ENCODE measurements at places on chromosomes 1 and 21.

DNA sequence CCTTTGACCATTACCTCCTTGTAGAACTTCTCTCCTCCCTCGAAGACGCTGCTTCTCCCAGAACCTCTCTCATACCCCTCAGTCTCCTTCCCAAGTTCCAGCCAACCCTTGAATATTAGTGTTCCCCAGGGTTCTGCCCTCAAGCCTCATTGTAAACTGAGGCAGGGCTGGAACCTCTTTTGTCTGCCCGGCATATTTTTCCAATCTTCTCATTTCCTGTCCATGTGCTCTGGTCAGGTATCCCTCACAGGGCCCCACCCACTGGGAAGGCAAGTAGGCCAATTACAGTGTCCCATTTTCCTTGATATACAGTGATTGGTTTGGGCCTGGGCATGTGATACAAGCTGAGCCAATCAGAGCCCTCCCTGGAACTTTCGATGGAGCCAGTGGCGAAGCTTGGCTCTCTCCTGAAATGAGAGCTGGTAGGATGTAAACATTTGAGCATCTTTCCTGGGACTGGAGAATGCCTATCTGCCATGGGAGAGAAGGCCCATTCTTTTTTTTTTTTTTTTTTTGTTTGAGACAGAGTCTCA, 57.1 kb upstream of the ID3 start:
- no peak for DNase-seq

- no peak for DNase-seq
Observed at GRCh38 chr1:32044234-32044633, 28.5 kb upstream of the TMEM39B start.

DNA sequence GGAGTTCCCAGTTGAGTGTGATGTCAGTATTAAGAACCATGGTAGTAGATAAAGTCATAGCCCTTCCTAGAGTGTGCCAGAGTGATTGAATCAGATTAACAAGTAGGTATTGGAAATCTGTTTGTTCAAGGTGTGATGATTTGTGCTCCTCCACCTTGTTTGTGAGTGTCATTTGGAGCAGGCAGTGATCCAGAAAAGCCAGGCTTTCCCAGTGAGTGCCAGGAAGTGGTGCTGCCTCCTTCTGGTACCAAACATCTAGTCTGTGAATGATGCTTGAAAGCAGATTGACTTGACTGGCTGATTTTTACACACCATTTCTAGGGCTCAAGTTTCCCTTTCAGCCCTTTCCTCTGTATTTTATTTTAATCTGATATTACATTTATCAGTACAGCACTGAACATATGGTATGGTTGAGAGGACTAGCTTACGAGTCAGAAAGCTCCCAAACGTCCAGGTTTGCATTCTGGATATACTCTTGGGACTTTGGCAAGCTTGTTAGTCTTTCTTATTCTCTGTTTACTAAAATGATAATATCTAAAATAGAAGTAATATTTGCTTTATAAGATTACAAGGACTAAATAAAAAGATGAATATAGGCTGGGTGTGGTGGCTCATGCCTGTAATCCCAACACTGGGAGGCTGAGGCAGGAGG, 100.7 kb downstream of the PATJ start:
- DNase-seq, result no peak

DNA sequence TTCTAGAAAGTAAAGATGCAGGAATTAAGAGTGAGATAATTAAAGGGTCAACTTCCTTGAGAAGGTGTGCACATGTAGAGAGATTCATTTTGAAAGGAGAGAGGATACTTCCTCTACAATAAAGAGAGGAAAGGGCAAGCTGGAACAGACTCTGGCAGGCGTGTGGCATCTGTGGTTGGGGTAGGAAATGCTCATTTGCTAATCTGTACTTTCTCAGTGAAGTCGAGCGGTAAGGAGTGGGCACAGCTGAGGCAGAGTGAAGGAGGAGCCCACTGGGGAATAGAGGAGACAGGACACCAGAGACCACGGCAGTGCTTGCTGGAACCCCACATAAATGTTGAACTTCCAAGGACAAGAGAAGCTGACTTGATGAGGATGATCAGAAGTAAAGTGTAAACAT, 49.1 kb downstream of the PCSK9 start:
- DNase-seq, result no peak

DNA sequence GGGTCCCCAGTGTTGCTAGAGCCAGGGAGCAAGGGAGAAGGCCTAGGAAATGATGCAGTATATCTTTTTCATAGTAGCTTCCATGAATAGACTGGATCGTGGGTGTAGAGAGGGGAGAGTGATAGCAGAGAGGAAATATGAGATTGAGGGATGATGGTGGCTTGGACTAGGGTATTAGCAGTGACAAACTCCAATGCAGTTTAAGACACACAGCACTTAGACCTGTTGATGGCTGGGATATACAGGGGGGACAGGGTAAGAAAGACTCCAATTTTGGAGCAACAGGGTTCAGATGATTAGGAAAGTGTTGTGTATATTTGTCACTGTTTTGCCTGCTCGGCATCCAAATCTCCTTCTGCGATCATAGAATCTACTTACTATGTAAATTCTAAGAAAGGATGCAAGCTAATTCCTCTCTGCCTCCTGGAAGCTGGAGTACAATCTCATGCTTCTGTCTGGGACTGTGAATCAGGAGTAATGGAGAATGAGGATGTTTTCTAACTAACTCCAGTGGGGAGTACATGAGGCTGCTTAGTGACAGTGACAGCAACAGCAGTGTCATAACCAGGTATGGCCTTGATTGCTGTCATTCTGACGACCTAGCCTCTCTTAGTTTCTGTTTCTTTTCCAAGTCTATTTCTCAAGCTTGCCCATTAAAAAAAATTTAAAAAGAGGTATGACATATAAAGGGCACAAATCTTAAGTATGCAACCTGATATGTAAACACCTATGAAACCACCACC, 47.5 kb downstream of the SYDE2 start:
- DNase-seq, result no peak

- no peak for DNase-seq
Observed at GRCh38 chr21:33008333-33009051, 17.2 kb upstream of the OLIG2 start.

DNA sequence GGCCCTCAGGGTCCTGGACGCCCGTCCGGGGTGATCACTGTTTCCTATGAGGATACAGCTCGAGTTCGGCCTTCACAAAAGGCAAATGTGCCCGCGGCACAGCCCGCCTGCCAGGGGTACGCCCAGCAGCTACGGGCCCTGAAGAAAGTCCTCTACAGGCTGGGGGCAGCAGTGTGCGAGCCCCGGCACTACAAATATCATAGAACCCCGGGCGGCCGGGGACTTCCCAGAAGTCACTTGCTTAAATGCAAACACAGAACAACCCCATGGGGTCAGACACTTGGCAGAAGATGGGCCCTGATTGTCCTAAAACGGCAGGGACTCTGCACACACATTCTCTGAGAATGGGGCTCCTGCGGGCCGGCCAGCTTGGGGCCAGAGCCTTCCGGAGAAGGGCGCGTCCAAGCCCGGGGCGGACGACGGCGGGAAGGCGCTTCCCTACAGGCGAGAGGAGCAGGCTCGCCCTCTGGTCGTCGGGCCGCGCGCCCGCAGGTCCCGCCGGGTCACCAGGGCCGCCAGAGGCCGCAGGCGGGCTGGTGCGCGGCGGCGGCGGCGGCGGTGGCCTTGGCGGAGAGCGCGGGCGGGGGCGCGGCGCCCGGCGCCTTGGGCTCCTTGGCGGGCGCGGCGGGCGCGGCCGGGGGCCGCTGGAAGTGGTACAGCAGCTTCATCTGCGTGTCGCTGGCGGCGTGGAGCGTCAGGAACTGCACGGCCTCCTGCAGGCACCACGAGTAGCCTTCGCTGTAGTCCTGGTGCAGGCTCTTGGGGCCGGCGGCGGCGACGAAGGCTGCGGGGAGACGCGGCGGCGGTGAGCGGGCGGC, 888 bp downstream of the HES5 start:
- DNase-seq, result no peak

DNA sequence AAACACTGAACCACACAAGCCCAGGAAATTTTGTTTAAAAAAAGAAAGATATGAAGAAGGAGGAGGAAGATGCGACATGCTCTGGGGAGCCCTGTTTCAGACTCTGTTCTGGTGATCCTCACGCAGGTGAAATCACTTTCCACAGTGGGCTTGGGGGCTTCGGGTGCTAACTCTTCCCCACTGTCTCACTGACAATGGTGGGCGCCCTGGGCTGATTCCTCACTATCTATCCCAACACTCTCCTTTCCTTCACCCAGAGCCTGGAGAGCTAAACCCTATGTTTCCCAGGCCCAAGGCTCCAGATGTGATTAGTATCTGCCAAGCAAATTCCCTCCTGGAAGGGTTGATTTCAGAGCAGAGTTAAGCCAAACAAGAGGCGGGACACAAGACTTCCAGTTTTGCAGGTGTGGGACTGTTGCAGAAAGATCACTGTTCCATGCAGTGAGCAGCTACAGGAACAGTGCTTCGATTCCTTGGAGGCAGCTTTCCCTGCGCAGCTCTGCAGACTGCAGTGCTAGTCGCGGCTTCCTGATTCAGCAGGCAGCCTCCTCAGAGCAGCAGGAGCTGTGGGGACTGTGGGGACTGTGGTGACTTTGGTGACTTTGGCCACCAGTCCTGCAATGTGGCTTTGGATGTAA, 168.3 kb downstream of the RHOU start:
- no peak for DNase-seq

- no peak for DNase-seq
Observed at GRCh38 chr1:215958841-215959240, 391.7 kb downstream of the KCTD3 start.

- no peak for DNase-seq
Observed at GRCh38 chr1:209458921-209459320, 124.6 kb upstream of the CAMK1G start.

DNA sequence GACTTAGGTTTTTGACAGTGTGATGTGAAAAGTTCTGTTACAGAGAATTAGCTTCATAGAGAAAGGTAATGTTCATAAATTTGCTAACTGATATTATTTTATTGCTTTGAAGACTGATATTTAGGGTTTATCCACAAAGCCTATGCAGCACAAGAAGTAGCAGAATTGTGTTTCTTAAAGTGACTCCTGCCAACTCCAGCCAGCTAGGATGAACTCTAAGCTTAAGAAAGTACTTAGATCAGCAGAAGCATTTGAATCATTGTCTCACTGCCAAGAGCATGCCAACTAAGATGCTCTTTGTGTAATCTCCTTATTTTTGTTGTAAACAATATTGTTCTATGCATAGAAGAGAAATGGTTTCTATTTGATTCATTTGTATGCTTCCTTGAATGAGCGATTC, 589.4 kb upstream of the ADGRL4 start:
- no peak for DNase-seq

DNA sequence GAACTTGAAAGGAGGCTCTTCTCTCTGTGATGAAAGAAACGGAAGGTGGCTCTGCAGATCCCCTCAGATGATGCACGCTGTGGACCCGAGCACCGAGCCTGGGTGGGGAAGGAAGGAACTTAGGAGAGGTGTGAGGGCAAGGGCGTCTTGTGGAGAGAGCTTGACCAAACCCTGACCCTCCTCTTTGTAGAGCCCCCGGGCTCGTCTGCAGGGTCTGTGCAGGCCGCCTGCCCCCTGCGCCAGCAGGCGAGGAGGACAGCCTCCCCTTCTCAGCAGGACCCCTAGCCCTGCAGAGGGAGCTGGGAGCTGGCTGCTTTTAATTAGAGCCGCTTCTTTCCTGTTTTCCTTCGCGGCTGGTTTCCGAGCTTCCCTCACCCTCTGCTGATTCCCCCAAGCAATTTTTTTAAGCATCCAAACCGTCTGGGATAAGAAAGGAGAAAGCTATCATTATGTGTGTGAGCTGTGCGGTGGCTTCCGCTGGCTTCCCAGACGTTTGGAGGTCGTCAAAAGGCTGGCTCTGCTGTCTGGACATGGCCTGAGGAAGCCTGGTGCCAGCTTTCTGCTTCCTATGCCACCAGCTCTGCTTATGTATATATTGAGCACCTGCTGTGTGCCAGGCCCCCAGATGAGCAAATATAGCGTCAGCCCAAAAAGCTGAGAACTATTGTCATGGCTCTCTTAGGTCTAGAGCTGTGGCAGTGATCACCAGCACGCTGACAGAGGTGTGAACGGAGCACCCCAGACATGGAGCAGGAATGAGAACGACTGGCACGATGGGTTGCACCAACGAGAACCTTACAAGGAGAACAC, 160.2 kb upstream of the IRF2BP2 start:
- DNase-seq, result peak; percentile 75

- peak; percentile 55 for DNase-seq
Observed at GRCh38 chr1:241610056-241610815, 29.9 kb downstream of the CHML start.

GRCh38 chr1:4328402-4329071, 325.9 kb upstream of the AJAP1 start:
- DNase-seq, result no peak

- DNase-seq, result no peak
Observed at GRCh38 chr1:5830771-5831599, 161.2 kb downstream of the NPHP4 start.

GRCh38 chr1:214983126-214983869, 99.2 kb upstream of the KCNK2 start:
- no peak for DNase-seq

- no peak for DNase-seq
Observed at GRCh38 chr1:37306461-37306860, 167.9 kb upstream of the ZC3H12A start.

- DNase-seq, result no peak
Observed at GRCh38 chr1:229869240-229869639, 197.8 kb upstream of the GALNT2 start.

- DNase-seq, result no peak
Observed at GRCh38 chr1:208807446-208808127, 563.4 kb upstream of the PLXNA2 start.

DNA sequence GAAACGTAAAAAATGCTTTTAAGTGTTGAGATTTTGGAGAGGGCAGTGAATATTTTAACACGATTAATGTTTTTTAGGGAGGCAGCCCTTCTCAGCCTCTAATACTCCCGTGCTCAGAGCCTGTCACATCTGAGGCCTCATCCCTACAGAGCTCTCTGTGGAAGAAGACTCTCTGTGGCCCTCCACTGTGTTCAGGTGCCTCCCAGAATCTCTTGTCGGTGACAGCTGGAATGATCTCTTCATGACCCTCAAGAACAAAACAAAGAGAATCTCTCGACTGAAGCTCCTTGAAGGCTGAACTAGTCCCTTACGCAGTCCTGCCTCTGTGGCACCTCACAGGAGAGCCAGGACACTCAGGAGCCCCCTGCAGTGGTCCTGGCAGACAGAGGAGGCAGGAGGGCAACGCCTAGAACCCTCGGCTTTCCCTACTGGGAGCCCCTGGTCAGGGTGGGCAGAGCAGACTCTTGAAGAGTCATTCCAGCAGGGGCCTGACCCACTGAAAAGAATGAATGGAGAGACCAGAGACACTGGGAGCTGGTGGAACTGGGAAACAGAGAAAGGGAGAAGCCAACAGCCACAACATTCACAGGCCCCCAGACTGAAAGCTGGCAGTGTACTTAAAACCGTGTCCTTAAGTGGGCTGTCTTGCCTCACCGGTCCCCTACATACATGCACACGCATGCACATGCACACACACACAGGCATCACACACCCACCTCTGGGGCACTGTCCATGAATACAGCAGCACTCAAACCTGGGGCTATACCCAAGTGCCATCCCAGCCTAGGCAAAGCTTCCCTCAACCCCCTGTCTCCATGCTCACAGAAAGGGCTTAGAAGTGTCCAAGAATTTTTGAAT, 67.5 kb upstream of the ANGPTL1 start:
- no peak for DNase-seq

- no peak for DNase-seq
Observed at GRCh38 chr1:12769976-12770505, 3.5 kb upstream of the PRAMEF12 start.

All from NCI-H1092 (cell line).